ENCODE measurements at places on chromosomes 2 and 18.
A peak's percentile ranks its signal among the peaks of the same experiment; 100 is the strongest.

DNA sequence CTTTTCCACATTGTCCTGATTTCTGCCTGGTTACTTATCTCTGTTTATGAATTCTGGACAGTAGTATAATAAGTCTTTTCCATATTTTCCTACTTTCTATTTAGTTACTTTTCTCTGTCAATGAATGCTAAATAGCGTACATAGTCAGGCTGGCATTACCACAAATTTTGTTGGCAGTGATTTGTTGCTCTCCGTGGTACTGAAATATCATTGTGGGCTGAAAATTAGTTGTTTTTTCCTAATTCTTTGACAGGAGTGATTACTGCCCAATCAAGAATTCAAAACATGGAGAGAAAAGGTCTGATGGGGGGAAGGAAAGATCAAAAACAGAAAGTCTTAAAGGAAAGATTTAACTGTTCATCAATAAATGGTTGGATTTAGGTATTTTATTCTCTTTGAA lies 7.7 kb upstream of the GALNT13 start:
- H3K4me1 ChIP-seq: no peaks in the 10 kb centered on the region
- DNase-seq: no peak
- H3K36me3 ChIP-seq: no peaks in the 10 kb centered on the region

DNA sequence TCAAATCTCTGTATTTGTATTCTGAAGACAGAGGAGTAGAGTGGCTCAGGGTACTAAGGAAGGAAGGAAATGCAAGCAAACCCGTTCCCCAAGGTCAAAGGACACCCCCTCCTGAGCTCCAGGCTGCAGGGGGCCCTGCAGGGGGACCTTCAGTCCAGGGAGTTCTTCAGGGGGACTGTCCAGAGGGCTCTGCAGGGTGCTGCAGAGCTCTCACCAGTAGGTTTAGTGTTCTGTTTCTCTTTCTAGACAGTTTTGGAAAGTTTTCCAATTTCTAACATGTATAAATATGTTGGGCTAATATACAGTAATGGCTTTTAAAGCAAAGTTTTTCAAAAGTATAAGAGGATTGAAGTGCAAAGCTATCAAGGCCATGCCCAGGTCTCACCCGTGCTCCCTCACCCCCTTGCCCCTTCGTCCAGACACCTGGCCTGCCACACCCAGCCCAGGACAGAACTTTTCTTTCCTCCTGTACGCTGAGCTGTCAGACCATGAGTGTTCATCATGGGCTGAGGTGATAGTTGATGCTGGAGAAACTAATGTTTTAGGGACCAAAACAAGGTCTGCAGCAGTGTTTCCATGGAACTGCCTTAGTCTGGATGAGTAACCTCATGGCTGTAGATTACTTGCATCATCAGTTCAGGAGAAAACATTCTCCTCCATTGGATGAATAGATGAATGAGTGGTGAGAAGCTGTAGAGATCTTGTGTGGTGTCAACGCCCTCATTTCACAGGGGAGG lies 134.2 kb downstream of the GLI2 start:
- DNase-seq: no peak
- no peak overlapping the region for H3K27ac ChIP-seq
- no peaks in the 10 kb centered on the region for H3K27me3 ChIP-seq
- peaks cover 36% of the 10 kb centered on the region for H3K4me1 ChIP-seq

DNA sequence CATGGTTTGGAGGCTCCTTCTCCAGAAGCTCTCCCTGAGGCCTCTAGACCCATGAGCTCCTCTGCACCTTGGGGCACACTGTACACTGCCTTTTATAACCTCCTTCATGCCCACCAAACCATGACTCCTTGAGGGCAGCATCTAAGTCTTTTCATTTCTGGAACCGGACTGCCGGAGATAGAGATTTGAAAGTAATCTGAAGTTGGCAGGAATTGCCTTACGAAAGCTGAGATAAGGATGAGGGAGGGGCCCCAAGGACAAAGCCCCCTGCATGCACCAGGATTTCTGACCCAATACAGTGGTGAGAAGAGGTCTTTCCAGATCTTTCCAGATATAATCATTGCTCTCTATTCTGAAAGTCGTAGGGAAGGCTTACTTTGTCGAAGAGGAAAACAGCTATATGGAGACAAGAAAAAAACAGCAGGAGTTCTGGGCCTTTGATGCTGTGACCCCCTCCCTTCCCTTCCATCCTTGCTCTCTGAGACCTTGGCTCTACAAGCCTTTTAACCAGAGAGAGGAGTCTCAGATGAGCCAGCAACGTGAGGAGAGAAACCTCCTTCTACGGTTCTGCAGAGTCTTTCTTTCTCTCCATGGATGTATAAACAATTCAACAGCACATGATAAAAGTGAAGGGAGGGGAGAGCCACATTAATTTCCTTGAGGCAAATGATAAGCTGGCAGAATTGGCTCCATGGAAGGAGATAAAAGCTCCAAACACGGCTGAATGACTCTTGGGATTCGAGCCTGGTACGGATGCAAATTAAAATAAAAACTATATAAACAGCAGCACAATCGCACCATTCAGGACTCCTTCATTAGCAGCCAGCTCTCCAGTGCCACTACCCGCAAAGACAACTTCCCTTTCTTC lies 88.0 kb upstream of the RTN4 start:
- DNase-seq: no peak
- no peaks in the 10 kb centered on the region for H3K36me3 ChIP-seq
- H3K4me1 ChIP-seq: peaks cover 10% of the 10 kb centered on the region
- no peak overlapping the region for H3K4me3 ChIP-seq
- no peak overlapping the region for H3K27ac ChIP-seq

DNA sequence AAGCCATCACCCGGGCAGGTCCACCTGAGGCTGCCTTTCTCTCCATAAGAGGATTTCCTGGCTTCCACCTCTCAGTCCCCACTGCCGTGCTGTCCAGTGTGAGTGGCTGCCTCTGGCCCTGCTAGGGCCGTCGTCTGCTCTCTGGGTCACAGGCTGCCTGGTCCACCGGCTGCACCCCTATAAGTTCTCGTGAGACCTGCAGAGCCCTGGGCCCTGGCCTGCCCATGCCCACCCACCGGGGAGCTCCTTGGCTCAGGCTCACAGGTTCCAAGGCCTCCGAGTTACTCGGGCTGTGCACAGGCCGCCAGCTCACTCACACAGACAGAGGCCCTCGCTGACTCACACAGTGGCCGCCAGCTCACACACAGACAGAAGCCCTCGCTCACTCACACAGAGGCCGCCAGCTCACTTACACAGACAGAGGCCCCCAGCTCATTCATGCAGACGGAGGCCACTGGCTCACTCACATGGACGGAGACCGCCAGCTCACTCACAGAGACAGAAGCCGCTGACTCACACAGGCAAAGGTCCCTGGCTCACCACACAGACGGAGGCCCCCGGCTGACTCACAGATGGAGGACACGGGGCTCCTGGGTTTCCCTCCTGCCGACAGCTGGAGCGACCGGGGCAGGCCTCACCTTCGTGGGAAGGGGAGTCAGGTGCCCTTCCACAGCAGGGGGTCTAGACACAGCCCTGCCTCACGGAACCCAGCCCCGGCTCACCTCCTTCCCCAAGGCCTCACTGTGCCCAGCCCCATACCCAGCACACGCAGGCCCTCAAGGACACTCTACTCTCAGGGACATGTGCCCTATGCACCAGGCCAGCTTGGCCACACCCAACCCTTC lies 334.1 kb upstream of the MYT1L start:
- no peak overlapping the region for H3K4me3 ChIP-seq
- peak overlapping the region; percentile 33 for H3K27ac ChIP-seq
- H3K4me1 ChIP-seq: peaks cover 5% of the 10 kb centered on the region
- DNase-seq: peak; percentile 89
- H3K36me3 ChIP-seq: no peaks in the 10 kb centered on the region

DNA sequence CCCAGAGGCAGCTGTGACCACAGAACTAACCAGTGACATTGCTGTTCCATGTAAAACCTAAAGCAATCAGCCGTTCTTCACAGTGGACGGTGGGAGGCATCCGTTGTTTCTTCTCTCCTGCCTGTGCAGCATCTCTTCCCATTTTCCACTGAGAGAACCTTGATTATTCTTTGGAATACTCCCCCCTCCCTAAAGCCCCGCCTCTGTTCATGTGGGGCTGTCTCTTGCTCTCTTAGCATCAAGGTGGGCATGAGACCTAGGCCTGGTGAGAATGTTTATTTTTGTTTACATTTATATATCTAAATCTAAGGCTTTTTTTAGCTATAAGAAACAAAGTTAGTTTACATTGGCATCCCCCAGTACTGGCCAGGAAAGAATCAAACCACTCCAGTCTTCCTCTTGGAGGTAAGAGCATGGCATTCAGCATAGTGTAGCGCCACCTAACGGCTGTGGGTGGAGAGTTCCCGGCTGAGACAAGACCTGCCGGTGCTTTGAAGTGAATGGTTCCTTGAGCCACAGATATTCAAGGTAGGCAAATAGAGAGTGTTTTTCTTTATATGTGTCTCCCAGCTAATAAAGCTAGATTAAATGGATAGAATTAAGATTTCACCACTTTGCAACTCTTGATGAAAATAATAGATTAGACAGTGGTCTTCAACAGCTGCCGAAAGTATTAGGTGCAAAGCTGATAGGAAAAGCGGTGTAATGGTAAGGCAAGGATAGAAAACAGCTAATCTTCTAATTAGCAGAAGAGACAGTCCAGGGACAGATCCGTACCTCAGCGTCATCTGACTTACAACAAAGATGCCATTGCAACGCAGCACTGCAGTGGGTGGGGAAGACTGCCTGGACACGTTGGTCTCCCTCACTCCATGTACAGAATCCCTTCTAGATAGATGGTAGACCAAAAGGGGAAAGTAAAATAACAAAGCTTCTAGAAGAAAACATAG lies 219.6 kb upstream of the RAB12 start:
- H3K4me3 ChIP-seq: no peak overlapping the region
- peaks cover 3% of the 10 kb centered on the region for H3K36me3 ChIP-seq
- H3K27ac ChIP-seq: no peak overlapping the region
- no peaks in the 10 kb centered on the region for H3K27me3 ChIP-seq

DNA sequence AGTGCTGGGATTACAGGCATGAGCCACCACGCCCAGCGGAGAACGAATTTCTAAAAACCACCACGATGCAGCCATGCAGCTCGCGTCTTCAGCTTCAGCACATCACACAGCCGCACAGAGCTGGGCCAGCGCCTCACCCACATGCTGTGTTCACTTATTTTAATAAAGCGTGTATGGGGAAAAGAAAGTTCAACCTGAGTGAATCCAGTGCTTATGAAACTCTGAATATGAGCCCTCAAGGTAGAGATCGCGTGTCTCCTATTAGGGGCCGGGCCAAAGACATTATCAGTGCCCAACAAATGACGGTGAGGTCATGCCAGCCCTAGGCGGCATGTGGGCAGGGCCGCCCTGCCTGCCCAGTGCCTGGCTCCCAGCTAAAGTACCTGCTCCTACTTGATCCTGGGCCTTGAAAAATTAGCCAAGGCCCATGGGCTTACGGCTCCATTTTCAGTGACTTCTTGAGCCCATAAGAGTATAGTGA lies 44.3 kb downstream of the SPRED2 start:
- DNase-seq: no peak
- H3K4me1 ChIP-seq: peaks cover 18% of the 10 kb centered on the region
- no peak overlapping the region for H3K4me3 ChIP-seq
- H3K27ac ChIP-seq: no peak overlapping the region
- no peaks in the 10 kb centered on the region for H3K27me3 ChIP-seq
